ENCODE measurements at places on chromosomes 11 and 22.

DNA sequence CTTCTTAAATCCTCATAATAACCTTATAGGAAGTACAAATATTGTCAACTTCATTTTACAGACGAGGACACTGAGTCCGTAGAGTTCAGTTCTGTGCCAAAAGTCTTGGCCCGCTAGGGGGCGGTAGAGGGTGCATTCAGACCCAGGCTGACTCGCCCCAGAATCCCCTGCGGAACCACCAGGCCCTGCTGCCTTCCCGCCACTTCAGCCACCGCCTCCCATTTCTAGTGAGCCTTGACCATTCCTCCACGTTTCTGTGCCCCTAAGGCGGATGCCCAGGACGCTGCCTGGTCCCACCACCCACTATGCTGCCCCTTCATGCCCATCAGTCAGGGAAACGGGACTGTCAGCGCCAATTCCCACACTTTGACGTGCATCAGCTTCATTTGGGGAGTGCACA is 19.1 kb downstream of the SYT13 start:
- DNase-seq = peak; percentile 7

DNA sequence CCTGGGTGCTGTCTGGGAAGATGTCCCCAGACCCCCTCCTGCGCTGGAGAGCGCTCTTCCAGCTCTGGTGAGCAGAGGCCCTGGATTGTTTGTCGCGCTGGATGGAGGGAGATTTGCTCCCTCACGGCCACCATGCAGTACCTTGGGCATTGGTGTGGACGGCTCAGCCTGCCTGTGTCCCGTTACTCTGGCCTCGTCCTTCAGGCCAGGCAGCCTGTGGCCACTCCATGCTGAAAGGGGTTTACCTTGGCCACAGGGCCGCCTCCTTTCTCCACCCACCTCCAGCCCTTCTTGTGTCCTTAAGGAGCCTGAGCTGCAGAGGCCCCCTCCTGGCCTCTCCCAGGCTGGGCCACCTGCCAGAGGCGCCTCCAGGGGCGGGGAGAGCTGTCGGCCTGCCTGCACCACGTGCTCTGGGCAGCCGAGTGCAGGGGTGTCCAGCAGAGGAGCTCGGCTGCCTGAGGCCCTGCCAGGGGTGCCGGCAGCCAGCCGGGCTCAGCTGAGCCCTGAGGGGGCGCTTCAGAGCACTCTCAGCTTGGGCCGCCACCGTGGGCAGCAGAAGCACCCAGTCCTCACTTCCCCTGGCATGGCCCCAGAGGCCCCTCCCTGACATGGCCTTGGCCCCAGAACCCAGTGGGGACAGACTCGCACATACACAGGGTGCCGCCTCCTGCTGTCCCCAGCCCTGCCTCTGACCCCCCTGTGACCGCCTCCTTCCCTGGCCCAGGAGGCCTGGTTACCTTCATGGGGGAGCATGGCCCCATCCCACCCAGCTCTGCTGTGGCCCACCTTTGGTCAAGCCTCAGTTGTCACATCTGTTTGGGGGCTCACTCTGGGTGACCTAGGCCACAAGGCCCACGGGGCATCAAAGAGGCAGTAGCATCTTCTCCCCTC is 3.4 kb downstream of the CCND1 start:
- DNase-seq = no peak

DNA sequence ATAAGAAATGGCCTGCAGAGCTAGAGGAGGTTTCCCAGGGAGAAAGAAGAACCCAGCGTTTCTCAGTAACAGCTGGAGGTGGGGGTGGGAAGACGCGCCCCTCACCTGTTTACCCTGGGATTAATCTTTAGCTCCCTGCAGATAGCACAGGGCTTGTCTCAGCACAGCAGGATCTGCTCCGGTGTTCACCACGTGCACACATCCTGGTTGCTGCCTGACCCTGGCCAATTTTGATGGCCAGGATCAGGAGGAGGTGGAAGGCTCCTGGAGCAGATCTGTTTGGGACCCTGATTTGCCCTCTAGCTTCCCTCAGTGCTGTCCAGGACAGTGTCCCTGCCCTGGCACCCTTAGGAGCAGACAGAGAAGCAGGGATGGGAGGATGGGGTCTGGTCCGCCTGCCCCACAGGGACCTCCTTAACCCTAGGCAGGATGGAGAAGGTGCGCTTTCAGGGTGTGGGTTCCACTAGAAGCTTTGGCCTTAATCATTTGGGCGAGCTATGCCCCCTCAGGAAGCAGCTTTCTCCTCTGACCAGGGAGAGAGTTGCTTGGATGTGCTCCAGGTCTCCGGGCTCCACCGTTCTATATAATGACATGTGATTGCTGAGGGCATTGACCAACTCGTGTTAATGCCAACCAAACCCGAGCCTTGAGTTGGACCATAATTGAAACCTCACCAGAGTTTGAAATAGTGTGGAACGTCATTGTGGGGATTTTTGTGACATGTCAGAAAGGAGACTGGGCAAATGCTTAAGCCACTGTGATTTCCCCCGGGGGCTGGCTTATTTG is 19.3 kb downstream of the UPB1 start:
- DNase-seq = no peak

- no peak for DNase-seq
Measured at GRCh38 chr11:47848700-47849155, 578 bp upstream of the NUP160 start.

GRCh38 chr11:64360448-64360921 is 1.5 kb downstream of the RPS6KA4 start:
- DNase-seq = no peak

DNA sequence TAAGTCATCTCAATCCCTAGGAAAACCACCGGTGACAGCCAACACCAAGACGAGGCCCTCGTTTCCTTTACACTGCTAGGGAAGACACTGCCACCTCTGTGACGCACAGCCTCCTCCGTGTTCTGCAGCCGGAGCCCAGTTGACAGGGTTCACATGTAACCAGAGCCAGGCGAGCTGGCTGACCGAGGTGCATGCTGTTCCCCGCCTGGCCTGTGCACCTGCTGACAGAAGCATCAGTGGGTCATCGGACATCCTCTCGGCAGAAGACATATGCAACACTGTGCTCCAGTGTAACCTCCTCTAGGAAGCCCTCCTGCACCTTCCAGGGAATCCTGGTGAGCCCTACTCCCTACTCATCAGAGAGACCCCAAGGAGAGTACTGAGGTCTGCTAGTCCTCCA is 114.2 kb upstream of the TP53AIP1 start:
- DNase-seq = no peak

GRCh38 chr11:120126620-120127019 is 11.3 kb downstream of the TRIM29 start:
- DNase-seq = no peak

GRCh38 chr11:13101644-13102512 is 92.8 kb downstream of the RASSF10 start:
- no peak for DNase-seq

DNA sequence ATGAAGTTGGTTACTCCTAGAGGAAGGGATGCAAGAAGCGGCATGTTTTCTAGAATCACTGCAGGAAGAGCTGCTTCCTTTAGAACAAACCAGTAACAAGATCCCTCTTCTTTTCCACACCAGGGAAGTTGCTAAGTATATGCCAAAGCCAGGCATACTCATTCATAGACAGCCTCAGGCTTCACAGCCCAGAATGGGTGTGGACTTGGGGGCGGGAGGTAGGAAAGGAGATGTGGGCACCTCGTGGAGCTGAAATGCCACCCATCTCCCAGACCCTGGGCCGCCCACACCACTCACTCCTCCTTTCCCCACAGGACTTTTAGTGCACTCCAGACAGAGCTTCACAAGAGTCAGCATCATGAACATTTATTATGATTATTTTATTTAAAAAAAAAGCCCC is 16.0 kb upstream of the TMEM121B start:
- DNase-seq = no peak

GRCh38 chr11:87239531-87239930 is 201.8 kb downstream of the TMEM135 start:
- no peak for DNase-seq

DNA sequence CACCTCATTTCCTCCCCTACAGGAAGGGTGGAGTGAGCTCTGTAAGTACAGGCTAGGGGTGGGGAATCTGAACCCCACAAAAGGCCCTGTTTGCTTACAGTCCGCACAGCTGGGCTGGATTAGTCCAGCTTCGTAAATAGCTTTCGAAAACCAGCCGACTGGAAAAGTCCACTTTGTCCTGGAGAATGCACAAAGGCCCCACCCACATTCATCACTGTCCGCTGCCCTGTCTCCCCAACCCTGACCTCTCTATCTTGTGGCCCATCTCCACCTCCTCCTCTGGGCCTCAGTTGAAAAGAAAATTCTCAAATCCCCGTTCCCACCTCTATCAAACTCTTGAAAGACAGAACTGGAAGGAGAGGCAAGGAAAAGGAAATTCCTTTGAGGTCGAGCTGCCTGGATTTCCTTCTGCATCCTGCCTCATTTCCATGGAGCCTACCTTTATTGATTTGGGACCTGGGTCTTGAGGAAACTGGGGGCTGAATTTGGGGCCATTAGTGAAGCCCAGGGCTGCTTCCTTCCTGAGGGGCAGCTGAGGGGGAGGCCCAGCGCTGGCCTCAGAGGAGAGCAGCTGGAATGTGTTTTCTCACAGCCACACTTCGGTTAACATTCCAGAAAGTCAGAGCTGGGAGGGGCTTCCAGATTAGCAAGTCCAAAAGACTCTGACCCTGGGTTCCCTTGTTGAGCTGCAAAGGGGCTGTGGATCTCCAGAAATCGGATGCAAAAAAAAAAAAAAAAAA is 147.6 kb downstream of the FBXO7 start:
- DNase-seq = no peak

- no peak for DNase-seq
Measured at GRCh38 chr22:31852691-31853421, 91.5 kb upstream of the YWHAH start.

- no peak for DNase-seq
Measured at GRCh38 chr11:71178076-71178475, 74.3 kb downstream of the SHANK2 start.

DNA sequence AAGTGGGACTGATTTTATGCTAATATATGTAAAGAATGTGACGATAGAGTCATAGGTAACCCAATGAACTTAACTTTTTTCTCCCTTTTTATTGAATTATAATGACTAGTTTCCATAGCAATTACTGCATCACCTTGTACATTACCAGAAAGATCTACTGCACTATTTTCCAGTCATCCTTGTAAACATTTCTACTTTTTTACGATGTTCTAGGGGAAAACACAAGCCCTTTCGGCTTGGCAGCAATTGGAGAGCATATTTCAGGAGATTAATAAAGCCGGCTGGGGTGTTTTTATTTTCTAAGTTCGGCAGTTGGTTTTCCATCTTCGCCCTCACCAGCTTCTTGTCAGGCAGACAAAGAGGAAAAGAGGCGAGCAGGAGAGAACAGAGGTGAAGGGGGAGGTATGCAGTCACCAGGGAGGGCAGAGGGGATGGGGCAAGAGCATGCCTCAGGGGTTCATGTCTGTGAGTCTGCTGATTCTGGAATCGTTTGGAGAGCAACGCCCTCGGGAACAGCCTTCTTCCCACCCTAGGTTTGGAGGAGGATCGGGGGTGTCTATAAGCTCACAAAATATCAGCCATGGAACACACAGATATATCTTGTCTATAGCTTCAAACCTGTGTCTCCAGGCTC is 476.4 kb downstream of the MIAT start:
- DNase-seq = no peak

GRCh38 chr11:1078191-1078601 is 3.5 kb downstream of the MUC2 start:
- no peak for DNase-seq

GRCh38 chr11:2267306-2267850 is 3.0 kb downstream of the ASCL2 start:
- DNase-seq = no peak

- no peak for DNase-seq
Measured at GRCh38 chr11:32309530-32310213, 125.7 kb downstream of the WT1 start.

DNA sequence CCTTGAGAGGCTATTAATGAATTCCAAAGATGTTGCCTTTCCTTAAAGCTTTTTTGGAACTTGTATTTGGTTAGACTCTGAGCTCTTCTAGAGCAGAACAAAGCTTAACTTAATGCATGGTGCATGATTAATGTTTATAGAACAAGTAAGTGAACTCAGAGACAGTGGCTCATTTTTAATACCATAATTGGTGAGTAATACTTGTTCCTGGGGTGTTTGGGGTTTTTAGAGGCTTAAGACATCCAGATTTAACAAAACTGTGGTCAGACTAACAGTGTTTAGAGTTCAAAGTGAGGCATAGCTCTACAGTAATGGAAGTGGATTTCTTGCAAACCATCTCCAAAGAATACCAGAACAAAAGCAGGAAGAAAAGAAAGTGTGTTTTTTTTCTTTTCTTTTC is 73.7 kb upstream of the CTSC start:
- no peak for DNase-seq

GRCh38 chr22:33361581-33361980 is 303.4 kb upstream of the SYN3 start:
- no peak for DNase-seq

DNA sequence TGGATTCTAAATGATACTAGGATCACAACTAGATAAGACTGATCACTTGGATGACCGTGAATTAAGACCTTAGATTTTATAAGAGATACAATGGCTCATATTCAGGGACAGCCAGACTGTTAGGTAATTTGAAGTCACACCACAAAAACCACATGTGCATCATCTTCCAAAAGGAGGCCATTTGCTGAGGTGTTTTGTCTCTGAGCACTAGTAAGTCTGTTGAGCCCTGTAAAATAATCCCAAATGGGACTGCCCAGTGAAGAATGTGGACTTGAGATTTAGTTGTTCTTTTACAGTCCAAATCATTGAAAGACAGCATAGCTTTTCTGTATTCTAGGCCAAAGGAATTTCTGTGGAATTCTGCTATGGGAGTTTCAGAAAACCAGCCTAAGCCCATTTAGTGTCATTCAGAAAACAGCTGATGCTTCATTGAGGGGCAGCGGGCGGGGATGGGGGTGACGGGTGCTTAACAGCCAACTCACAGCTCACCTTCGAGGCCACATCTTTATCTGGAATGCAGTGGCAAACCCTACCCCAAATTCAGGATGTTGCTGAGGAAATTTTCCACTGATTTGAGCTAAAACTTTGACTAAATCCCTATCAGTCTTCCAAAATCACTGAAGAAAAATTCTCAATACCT is 80.1 kb upstream of the BIRC3 start:
- no peak for DNase-seq

- DNase-seq = no peak
Measured at GRCh38 chr11:100501450-100501849, 185.6 kb upstream of the ARHGAP42 start.

DNA sequence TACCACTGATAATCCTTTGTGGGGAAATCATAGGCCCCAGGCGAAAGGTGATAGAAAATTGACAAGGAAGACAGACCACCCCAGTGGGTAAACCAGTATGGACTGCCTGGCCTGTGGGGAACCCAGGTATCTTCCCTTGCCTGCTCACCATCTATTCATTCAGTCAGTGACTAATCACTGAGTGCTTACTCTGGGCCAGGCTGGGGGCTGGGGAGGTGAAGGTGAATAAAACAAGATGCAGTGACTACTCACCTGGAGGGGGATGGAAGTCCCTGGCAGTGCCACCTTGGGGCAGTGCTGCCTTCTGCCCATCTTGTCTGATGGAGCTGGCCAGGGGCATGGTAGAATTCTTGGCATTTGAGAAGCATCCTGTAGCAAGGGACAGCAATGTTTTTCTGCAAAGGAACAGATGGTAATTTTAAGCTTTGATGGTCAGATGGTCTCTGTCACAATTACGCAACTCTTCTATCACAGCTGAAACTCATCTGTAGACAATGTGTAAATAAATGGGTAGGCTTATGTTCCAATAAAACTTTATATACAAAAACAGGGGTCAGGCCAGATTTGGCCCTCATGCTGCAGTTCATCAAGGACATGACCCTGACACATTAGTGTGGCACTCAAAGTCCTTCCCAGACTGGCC is 4.6 kb downstream of the ISX start:
- no peak for DNase-seq

All from GM18507 (cell line).